G401 (cell line): ENCODE measurements at places on chromosomes 7 and 10. TPM values are rescaled to one million over a fixed set of nuclear protein-coding genes. Genes with fewer than 3 reads are reported as not detected.

DNA sequence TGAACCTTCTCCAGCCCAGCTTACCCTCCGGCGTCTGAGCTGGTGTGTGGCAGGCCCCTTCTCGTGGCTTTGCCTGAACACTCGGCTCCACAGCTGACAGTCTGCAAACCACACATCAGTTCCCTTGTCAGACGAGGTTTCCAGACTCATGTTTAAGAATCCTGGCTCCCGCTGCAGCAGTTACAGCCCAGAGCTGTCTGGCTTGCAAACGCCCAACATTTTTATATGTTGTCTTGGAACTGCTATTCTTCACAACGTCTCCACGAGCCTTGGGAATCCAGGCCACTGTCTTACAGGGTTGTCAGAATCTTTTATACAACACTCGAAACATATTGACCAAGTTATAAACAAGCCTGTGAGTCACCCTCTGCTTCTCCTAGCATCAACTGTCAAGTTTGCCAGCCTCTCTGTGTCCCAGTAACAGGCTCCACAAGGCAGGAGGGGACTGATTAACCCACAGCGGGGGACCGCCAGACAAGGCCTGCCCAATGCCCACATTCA lies 68.1 kb downstream of the TNS3 start:
- DNase-seq, result no peak

GRCh38 chr7:2710901-2711551 lies 23.0 kb downstream of the AMZ1 start:
- DNase-seq, result no peak

NACAD gene
- not detected in 2 replicates for total RNA-seq

GRCh38 chr10:48604039-48604990 lies 558 bp downstream of the ARHGAP22 start:
- peak; percentile 77 for DNase-seq

DNA sequence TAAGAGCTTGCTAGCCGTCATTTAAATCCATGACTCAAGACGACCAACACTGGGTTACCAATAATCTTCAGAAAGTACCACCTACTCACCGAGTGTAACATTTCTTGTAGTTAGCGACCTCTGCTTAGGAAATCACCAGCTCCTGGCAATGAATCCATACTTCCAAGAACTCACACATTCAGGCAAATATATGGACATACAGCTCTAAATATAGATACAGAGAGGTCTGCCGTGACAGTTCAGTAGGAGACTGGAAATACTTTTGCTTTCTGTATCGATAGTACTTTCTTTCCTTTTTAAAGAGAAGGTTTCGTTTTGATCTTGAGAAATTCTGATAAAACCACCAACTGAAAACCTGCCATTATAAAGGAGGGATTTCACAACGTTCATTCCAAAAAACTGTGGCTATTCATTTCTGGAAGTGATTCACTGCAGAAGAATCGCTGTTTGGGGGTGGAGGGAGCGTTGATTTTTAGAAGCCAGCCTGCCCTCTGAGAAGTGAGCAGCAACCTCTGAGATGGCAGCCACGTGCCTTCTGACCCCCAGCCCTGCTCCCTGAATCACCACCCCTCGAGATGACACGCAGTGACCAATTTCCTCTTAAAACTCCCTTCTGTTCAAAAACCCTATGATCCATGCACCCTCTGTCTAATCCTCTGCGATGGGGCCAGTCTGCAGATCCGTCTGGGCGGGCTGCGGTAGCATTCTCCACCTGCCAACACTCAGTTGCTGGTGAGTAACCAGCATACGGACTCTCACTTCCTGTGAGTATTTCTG lies 179.0 kb upstream of the KLF14 start:
- peak; percentile 51 for DNase-seq

DNA sequence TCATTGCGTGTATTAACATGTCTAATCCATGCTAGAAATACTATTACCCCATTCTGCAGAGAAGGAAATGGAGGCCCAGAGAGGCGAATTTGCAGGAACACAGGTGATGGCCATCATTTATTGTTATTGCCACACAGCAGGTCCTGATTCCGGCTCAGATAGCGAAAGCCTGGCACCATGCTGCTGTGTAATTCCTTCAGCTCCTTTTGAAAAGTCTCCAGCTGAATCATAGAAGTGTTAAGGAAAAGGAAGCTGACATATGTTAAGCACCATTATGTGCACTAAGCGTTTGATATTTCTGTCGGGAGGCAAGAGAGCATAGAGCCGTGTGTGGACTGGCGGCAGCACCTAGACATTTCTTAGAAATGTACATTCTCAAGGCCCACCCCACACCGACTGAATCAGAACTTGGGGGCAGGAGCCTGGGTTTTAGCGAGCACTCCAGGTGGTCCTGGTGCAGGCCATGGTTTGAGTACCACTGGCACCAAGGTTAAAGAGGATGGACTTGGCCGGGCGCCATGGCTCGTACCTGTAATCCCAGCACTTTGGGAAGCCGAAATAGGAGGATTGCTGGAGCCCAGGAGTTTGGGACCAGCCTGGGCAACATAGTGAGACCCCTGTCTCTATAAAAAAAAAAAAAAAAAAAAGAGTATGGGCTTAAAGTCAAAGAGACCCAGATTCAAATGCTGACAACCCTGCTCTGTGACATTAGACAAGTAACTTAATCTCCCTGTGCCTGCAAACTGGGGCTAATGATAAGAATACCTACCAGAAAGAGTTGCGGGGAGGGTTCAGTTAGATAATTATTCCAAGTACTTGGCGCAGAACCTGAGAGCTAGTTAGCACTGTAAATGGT lies 52.2 kb downstream of the UNC5B start:
- peak; percentile 60 for DNase-seq

AGR2 gene
- not detected in 2 replicates for total RNA-seq
